ENCODE measurements at places on chromosomes 16 and 17.

DNA sequence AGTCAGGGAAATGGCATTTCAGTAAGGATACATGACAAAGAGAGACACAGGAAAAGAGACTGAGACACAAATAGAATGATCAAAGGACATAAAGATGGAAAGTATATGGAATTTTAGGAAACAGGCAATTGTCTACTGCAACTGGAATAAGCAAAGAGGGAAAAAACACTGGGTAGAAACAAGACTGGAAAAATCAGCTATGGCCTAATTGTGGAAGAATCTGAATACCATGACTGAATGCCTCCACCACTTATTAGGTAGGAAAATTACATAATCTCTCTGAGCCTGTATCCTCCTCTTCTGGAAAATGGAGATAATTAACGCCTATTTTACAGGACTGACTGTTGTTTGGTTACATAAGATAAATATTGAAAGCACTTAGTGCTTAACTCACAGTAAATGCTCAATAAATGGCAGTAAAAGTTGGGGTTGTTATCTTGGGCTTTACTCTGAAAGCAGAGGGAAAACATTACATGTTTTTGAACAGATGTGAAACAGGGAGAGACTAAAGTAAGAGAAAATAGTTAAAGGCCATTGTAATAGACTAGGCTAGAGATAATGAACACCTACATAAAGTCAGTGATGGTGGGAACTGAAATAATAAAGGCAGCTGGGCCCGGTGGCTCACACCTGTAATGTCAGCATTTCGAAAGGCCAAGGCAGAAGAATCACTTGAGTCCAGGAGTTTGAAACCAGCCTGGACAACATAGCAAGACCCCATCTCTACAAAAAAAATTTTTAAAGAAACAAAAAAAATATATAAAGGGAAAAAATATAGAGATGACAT lies 63.5 kb upstream of the C17orf78 start:
- DNase-seq = no peak

GRCh38 chr17:68318103-68318991 lies 27.1 kb downstream of the ARSG start:
- DNase-seq = no peak

GRCh38 chr17:50631195-50631907 lies 3.3 kb upstream of the ABCC3 start:
- DNase-seq = no peak

- DNase-seq = no peak
Observed at GRCh38 chr16:27476240-27476639, 73.5 kb downstream of the GTF3C1 start.

- DNase-seq = no peak
Observed at GRCh38 chr16:65574326-65574966, 452.6 kb upstream of the CDH11 start.

DNA sequence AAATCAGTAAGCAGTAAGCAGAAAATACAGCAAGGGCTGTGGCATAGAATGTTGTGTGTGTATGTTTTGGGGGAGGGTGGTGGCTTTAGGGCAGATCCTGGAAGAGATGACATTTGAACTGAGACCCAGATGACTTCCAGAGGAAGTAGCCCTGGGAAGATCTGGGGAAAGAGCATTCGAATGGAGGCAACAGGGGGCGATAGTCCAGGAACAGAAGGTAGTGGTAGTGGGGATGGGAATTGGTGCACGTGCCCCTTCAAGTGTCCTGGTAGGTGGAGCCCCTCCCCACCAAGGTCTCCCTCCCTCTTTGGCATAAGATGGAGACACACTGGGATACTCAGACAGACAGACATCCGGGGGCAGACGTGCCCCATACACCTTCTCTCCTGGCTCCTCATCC lies 14.1 kb downstream of the ARHGEF15 start:
- no peak for DNase-seq

GRCh38 chr17:28811651-28812090 lies 30.9 kb downstream of the FAM222B start:
- DNase-seq = no peak

GRCh38 chr16:57701759-57702371 lies 7.3 kb downstream of the DRC7 start:
- DNase-seq = no peak

DNA sequence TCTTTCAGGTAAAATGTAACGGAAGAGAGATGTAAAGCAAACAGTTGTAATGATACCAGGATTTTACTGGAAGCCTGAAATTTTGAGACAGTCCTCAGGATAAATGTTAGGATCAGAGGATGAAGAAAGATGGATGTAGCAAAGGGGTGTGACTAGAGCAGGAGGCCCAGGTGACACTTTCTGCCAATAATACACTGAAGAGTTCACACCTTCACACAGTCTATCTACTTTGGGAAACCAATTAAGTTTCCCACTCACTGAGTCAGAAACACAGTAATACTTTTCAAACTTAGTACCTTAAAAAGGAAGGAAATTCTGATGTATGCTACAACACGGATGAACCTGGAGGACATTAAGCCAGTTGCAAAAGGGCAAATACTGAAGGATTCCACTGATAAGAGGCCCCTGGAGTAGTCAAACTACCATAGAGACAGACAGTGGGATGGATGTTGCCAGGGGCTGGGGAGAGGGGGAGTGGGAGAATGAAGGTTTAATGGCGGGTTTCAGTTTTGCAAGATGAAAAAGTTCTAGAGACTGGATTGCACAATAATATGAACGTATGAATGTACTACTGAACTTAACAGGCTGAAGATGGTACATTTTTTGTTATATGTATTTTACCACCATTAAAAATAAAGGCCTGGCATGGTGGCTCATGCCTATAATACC lies 62.3 kb downstream of the CYTH1 start:
- DNase-seq = no peak

DNA sequence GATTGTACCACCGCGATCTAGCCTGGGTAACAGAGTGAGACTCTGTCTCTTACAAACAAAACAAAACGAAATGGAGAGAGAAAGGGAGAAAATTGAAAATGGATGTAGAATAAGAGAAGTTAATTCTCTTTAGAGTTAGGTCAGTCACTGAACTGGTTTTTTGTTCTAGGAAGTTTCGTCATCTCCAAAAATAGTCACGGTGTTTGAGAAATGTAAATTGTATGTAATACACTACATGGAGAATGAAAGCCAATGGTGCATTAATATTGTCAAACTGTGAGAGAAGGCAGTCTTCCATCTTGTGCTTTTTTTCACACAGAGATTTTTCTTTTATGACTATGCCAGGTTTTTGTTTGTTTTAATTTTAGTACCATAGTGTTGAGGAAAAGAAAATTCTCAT lies 145.9 kb downstream of the BCAS3 start:
- no peak for DNase-seq

- DNase-seq = no peak
Observed at GRCh38 chr17:79814127-79814973, 17.5 kb upstream of the CBX8 start.

DNA sequence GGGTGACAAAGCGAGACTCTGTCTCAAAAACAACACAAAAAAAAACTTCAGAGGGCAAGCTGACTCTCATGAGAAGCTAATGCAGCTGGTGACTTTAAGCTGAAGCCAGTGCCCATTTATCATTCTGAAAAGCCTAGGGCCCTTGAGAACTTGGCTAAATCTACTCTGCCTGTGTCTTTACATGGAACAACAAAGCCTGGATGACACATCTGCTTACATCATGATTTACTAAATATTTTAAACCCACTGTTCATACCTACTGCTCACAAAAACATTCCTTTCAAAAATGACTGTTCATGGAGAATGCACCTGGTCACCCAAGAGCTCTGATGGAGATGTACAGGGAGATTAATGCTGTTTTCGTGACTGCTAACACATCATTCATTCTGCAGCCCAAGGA lies 6.1 kb upstream of the ALOX12 start:
- no peak for DNase-seq

- DNase-seq = peak; percentile 53
Observed at GRCh38 chr16:57000271-57001025, 11.1 kb downstream of the NLRC5 start.

DNA sequence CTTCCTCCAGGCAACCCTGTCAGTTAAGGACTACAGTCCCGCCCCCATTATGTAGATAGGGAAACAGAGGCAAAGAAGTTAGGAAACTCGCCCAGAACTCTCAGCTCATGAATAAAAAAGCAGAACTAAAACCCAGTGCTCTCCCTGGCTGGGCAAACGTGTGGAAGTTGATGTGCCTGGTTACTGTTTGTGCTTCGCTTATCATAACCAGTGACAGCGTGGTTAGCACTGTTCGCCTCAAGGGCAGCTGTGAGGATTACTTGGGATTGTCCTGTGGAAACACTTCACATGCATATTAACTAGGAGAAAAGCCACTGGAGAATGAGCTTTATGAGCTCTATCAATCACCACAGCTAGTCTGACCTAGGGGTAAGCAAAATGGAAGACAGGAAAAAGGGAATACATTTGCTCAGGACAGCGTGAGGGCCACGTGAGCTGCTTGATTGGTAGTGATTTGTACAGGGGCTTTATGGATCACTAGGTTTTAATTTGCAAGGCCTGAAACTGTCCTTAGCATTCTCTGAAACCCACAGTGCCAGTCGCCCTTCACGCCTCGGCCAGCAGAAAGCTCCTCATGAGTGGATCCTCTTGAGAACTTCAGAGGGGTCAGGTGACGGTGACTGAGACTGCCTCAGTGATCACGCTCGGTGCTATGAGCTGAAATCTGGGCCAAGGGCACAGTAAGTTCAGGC lies 19.9 kb downstream of the CYB5D2 start:
- no peak for DNase-seq

DNA sequence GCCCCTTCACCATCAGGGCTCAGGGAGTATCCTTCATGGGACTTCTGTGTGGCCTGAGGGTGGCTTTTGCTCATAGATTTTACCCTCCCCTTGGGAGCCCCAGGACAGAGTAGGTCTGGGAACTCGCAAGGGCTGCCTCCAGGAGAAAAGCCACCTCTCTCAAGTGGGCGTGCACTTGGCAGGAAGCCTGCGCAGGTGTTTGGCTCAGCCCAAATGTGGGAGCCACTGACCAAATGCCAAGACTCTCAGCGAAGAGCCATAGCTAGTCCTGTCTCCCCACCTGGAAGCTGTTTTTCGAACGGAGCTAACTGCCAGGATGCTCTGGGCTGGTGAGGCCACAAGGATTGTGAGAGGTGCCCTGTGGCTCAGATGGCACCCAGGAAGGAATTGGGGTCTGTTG lies 2.0 kb upstream of the HSD17B2 start:
- DNase-seq = no peak

GRCh38 chr17:6797718-6798351 lies 21.8 kb downstream of the FBXO39 start:
- no peak for DNase-seq

DNA sequence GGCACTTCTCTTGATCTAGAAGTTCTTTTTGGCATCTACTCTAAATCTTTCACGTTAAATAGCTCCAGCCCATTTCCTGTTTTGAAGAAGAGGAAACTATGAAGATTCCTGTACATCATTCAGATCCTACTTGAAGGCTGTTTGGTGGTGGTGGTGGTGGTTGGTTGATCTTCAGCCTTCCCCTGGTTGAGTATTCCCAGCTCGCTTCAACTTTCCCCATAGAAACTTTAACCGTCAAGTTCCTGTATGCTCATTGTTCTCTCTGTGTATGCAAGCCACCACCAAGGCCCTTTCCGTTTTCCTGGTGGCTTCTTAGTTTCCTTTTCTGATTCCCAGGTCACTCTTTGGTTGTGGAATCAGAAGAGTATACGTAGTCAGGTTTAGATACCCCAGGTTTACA lies 3.3 kb downstream of the LRRC46 start:
- DNase-seq = no peak

GRCh38 chr17:80892019-80892855 lies 99.4 kb upstream of the CHMP6 start:
- DNase-seq = peak; percentile 94

DNA sequence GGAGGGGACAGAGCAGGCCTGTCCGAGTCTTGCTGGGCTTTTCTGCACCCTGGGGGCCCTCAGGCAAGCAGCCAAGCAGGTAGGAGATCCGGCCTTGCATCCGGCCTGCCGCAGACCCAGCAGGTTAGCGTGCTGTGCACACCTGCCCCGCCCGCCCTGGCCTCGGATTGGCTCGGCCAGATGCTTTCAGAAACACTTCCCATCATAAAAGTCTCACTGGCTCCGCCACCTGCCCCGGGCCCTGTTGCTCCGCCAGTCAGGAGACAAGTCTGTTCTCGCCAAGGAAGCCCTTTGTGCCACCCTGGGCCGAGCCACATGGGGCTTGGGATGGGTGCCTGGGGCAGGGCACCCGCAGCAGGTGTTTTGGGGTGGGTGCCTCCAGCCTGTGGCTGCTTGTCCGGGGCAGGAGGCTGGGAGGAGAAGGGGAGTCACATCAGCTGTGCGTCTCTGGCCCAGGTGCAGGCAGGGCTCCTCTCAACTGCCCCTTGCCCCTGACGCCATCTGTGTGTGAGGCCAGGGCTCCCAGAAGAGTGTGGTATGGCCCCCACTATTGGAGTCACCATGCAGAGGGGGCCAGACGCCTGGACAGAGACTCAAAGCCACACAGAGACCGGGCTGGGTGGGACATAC lies 228.2 kb upstream of the GSE1 start:
- no peak for DNase-seq

DNA sequence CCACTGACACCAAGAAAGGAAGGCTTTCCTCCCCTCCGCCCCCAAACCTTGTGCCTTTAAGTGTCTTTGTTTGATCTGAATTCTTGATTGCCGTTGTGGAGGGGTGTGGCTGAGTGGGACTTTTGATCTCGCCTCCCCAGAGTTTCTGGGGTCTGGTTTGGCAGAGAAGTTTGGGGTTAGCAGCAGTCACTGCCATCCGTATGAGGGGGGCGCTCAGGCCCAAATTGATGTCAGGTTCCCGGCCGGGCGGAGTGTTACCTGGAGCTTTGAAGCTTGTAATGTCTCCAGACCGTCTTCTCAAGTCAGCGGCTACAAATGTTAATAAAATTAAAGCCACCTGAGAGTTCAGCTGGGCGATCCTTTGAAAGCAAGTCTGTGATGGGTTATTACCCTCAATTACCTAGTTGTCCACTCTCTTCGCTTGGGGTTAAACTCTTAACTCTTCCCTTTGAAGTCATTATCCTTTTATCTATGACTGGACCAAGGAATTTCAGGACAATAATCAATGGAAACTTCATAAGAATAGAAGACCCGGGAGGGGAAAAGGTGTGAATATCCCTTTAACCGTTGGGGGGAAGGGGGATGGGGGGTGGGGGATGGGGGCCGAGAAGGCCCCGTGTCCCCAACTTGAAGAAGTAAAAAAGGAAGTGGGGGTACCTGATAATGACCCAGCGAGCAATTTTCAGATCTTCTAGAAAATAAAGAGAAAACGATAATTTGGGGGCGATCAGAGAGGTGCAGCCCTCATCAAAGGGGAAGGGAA lies 31.8 kb upstream of the AXIN2 start:
- no peak for DNase-seq

GRCh38 chr16:12124742-12125141 lies 148.2 kb downstream of the SNX29 start:
- no peak for DNase-seq

- DNase-seq = peak; percentile 28
Observed at GRCh38 chr17:1908699-1909309, 79.0 kb downstream of the RPA1 start.

DNA sequence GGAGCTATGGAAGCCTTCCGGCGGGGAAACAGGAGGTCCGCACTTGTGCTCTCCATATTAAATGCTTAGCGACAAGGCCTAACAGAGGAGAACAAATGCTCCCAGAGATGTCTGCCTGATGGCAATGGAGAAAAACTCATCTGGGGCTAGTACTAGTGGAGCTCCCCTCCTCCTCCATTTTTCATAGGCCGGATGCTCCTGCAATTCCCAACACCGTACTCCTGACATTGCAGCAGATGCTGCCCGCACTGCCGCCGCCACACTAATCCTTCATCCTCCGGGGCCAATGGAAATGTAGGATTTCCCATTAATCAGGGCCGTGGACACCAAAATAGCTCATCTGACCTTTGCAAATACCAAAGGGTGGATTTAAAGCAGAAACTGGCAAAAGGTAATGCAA lies 27.5 kb downstream of the TOM1L2 start:
- no peak for DNase-seq
